ENCODE measurements at places on chromosomes 12 and 14.

- DNase-seq = no peak
These were observed 12.3 kb downstream of the DENND5B start for GRCh38 chr12:31578632-31579031.

DNA sequence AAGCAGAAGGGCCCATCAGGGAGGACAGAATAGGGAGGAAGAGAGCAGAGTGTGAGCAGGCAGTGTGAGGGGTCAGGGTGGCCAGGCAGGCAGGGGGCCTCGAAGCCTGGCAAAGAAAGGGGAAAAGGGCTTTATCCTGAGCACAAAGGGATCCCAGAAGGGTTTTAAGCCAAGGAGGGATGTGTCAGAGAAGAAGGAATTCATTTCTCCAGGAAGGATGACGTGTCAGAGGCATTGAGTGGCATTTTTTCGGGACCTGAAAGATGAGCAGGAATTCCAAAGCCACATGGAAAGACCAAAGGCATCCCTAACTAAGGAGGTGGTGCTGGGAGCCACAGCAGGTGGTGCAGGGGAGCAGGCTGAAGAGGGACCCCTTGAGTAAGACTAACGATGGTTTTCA is 132.1 kb downstream of the DICER1 start:
- DNase-seq = no peak

- DNase-seq = no peak
These were observed 42.2 kb upstream of the KTN1 start for GRCh38 chr14:55537782-55538181.

GRCh38 chr12:69569236-69569635 is 16.0 kb upstream of the CCT2 start:
- no peak for DNase-seq

GRCh38 chr12:24902511-24903328 is 46.2 kb downstream of the BCAT1 start:
- no peak for DNase-seq

DNA sequence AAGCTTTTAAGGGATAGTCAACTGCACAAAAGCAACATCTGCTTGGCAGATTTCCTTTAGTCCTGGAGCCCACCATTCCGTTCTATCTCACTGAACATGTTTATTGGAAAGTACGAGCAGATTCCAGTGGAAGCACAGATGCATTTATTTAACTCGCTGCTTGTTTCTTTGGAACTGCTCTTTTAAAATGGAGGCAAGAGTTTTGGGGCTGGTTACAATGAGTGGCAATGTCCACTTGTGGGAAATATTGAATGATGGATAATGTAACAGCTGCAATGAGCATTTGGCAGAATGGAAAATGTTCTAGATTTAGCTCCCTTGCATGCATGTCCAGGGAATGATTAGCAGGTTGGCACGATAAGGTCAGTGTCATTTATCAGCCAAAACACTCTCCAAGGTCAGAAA is 163.0 kb downstream of the ATP23 start:
- no peak for DNase-seq

DNA sequence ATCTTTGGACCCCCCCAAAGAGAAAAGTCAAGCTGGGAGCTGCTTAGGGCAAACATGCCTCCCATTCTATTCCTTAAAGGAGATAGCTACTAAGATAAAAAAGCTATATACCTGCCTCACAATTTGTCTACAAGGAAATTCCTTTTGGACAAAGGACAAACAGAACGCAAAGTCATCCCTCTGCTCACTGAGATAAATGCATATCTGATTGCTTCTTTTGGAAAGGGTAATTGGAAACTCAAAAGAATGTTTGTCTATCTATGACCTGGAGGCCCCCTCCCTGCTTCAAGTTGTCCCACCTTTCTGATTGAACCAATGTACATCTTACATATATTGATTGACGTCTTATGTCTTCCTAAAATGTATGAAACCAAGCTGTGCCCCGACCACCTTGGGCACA is 80.9 kb upstream of the FUT8 start:
- DNase-seq = no peak

Data from NCI-H2107 (cell line).